ENCODE measurements at places on chromosomes 5 and 9.
A peak's percentile ranks its signal among the peaks of the same experiment; 100 is the strongest.

GRCh38 chr9:136091582-136092352 is 3.3 kb downstream of the NACC2 start:
- DNase-seq: peak; percentile 15

GRCh38 chr5:29498860-29499259 is 1694.6 kb upstream of the CDH6 start:
- no peak for DNase-seq

DNA sequence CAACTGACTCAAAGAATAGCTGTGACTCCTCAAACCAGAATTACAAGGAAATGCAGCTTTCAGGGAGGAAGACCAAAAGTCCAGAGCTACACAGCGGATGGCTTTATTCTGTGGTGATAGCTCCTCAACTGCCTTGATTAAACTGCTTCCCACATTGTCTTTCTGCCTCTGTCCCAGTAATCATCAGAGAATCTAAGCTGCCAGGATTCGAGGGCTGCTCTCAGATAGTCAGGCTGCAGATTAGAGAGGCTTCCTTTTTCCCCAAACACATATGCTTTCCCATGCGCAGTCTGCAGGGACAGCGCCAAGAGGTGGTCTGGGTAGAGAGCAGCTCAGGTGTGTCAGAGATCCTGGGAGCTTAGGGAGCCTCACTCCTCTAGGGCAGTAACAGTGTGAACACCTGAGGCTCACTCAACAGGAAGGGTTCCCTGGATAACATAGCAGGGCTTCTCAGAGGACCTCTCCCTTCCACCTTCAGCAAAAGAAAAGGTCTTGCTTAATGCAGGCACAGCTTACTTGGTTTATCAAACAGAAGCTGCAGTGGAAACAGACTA is 439.9 kb upstream of the TLE4 start:
- no peak for DNase-seq

DNA sequence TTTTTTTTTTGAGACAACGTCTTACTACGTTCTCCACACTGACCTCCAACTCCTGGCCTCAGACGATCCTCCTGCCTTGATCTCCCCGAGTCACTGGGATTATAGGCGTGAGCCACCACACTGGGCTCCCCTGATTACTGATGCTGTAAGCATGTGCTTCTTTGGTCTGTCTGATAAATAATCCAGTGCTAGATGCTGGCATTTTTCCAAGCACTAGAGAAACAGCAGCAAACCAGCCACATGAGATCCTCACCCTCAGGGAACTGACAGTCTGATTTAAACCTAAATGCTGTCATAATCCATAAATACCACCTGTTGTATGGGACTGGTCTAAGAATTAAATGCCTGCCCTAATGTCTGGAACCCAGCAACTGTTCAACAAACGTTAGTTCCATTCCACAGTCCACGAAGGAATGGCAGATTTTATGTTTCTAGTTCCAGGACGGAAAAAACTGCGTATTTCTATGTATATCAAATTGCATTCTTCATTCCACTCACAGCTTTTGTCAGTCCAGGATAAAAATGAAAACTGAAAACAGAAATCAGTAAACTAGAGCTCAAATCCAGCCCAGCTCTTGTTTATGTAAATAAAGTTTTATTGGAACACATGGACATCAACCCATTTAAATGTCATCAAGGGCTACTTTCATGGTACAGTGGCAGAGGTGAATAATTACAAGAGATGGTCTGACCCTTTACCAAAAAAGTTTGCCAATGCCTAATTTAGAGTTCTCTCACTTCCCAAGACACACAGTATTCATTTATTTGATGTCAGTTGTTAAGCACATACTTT is 20.1 kb downstream of the SLC35D2 start:
- DNase-seq: no peak

- no peak for DNase-seq
Measured at GRCh38 chr9:97072285-97072776, 33.4 kb upstream of the CTSV start.

DNA sequence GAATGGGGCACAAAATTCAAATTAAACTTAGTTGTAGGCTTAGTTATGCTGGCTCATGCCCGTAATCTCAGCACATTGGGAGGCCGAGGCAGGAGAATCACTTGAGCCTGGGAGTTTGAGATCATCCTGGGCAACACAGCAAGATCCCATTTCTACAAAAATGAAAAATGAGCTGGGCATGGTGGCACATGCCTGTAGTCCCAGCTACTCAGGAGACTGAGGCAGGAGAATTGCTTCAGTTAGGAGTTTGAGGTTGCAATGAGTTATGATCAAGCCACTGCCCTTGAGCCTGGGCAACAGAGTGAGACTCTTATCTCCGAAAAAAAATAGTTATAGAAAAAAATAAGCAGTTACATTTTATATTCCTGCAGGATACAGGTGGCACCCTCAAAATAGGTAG is 20.7 kb upstream of the GFPT2 start:
- DNase-seq: no peak

DNA sequence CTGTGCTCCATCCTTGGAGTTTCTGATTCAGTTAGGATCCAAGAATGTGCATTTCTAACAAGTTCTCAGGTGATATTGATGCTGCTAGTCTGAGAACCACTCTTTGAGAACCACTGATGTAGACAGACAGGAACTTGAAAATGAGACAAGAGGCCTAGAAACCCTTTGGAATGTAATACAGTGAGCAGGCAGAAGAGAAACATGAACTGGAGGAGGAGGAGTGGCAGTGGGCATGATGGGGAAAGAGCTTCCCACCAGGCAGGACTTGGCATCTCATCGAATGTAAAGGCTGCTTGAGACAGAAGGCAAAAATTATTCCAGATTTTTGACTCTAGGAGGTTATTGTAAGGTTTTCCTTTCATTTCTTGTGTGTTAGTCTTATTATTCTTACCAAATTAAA is 295.8 kb upstream of the SGCD start:
- DNase-seq: no peak

DNA sequence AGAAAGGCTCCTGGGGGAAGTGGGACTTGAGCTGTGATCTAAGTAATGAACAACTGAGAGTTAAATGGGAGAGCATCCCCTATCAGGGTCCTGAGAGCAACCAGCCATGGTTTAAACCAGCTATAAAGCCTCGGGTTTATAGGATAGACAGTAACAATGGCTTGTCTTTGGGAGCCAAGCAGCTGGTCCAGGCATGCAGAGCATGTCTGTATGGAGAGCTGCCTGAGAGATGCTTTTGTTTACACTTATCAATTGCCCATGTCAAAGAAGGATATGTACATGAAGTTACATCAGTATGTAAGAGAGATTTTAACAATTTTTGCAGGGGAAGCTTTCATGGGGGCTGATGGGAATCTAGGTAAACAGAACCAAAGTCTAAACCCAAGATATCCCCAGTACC is 4.4 kb downstream of the TGFBI start:
- no peak for DNase-seq

GRCh38 chr9:13139641-13140171 is 139.8 kb downstream of the MPDZ start:
- DNase-seq: no peak

- no peak for DNase-seq
Measured at GRCh38 chr5:140561753-140562523, 2.5 kb downstream of the APBB3 start.

GRCh38 chr9:9771314-9771713 is 841.5 kb downstream of the PTPRD start:
- no peak for DNase-seq

DNA sequence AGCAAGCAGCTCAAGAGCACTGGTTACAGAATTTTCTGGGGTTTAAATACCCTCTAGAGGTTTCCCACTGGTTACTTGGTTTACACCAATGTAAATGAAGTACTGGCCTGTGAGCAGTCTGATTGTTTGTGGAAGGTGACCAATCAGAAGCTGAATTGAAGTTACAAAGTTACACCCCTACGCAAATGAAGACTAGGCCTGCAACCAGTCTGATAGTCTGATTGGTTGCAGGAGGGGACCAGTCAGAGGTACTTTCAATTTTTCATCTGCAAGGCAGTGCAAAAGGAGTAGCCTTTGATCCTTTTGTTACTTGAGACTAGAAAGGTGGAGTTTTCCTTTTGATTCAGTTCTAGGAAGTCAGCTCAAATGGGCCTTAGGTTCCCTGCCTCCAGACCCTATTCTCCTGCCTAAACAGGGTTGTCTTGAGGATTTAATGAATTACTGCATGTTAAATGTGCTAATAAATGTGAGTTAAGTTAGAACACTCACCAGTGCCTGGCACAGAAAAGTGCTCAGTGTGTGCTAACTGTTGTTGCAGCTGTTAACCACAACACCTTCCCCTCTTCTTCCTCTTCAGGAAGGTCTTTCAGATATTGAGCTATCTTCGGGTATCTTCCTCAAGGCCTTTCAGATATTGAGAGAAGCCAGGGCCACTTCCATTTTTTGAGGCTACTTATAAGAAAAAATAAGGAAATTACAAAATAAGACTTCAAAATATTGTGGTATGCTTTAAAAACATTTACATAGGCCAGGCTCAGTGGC is 32.1 kb upstream of the CLINT1 start:
- no peak for DNase-seq

DNA sequence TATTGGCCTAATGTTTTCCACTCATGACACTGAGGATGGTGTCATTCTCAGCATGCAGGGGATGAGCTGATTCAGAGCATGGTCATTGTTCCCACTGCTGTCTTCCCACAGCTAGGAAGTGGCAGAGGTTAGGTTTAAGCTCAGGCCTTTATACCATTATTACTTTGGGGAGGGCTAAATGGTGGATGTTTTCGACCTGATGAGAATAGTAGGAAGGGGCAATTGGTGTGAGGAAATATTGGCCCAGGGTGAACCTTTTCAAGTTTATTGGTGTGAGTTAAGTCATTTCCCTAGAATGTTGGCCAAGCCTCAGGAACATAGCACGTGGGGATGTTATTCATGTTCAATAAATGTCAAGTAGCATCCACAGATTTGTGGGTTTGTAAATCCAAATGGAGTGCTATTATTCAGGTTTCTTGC is 59.6 kb downstream of the ARHGAP26 start:
- no peak for DNase-seq

Measured in glutamatergic neuron (in vitro differentiated cells).